Stimulated activated CD8-positive, alpha-beta memory T cell treated with anti-CD3 and anti-CD28 coated beads, Interleukin-4, amount 100 ng/mL, for 24 hours (primary cell): ENCODE measurements at places on chromosomes 1 and 21.

- DNase-seq: no peak
Observed at GRCh38 chr1:94719926-94720793, 100.0 kb upstream of the SLC44A3 start.

DNA sequence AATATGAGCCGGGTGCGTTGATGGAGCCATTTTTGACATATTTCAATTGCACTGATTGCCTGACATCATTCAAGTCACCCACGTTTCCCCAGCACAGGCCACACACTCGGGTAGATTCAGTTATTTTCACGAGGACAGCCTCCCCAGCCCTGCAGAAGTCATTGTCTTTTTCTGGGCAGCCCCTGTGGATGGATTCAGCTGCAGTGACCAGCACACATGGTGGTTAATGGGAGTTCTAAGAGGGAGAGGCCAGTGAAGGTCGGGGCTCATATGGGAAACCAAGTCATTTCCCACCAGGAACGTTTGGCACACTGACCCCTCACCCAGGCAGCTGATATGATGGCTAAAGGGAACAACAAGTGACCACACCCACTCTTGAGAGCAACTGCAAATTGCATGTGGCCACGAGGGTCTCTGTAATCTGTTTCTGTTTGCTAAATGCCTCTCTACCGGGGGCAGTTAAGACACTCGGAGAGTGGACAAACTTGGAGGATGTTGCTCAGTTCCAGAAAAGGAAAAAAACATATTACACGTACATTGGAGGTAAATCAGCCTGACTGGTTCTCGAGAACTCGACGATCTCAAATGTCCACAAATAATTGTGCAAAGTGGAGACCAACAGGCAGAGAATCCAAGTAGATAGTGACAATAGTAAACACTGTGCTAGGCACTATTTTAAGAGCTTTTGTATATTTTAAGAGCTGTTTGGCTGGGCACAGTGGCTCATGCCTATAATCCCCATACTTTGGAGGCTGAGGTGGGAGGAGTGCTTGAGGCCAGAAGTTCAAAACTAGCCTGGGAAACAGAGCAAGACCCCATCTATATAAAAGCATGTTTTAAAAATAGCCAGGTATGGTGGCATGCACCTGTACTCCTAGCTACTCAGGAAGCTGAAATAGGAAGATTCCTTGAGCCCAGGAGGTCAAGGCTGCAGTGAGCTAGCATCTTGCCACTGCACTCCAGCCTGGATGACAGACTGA, 167.2 kb upstream of the IRF2BP2 start:
- no peak for DNase-seq

- DNase-seq: no peak
Observed at GRCh38 chr1:8663090-8663802, 154.2 kb downstream of the RERE start.

DNA sequence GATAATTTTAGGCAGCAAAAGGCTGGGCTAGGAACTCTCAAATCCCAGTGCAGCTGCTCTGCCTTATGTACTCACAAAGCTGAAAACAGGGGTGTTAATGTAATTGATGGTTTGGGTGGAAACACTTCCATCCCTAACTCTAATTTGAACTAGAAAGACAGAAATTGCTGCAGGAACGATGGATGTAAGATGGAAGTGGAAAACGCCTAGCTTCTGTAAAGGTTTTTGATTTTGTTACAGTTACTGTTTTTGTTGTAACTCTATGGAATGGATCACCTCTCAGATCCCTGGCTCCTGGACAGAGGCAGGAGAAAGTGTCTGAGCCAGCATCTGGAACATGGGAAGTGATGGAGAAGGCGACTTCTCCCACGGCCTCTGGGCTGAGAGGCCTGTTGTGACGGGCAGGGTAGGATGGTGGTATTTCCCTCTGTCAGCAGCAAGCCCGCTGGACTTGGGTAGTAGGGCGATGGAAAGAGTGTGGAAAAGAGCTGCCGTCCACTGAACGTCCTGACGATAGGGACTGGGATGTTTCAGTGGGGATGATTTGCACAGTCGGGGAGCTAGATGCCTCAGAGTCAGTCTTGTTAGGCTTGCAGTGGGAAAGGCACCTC, 1.6 kb downstream of the TRAF5 start:
- no peak for DNase-seq

GRCh38 chr1:91806769-91807700, 78.9 kb downstream of the TGFBR3 start:
- no peak for DNase-seq

DNA sequence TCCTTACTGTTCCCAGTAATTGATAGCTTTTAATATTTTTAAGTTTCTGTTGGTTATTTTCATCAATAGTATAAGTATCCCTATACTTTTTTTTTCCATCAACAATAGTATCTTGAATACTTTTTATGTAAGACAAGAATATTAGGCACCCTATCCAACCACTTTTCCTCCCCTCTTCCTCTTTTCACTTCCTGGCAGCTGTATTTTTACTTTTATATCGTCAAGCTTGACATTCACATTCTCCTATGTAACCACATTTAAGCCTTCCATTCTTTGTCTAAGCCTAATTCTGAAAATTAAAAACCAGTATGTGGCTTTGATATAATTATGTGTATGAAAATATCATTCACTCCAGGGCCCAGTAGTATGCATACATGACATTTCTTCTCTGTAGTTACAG, 9.3 kb downstream of the TMEM39B start:
- no peak for DNase-seq

GRCh38 chr21:30148906-30149305, 17.7 kb downstream of the CLDN17 start:
- DNase-seq: no peak

DNA sequence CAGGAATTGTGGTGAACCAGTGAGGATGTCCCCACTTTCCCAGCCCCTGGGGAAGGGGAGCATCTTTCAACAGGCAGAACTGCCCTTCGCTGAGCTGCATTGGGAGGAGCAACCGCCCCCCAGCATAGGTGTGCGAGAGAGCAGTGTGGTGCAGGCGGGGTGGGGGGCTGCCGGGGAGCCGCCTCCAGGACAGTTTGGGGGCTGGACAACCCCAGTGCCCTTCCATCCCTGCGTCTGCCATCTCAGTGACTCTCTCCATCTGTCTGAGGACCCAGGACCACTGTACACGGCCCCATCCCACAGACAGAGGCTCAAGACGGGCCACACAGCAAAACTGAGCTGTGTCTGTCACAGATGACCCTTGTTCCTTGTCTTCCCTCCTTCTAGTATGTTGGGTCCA, 14.2 kb downstream of the PODN start:
- DNase-seq: no peak

DNA sequence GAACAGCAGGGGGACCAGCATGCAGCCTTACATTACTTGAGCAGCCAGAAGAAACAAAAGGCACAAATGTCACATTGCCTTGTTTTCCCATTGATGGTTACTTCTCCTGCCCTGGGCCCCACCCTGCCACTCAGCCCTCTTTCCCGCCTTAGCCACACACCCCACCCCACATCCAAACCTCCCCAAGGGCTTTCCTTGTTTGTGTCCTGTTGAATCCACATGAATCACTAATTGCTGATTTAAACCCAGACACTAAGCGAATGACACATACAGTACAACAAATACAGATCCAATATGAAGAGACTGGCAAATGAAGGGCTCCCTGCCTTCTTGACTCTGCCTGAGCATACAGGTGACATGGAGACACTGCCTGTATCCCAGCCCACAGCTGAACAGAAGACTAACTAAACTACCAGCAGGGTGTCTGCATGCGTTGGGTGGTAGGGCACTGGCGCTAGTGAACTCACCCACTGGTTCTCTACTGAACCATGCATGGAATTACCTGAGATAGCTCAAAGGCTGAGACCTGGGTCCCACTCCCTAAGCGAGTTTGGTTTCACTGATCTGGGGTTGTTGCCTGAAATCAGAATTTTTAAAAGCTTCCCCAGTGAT, 3.1 kb downstream of the IGSF3 start:
- DNase-seq: no peak

- no peak for DNase-seq
Observed at GRCh38 chr1:23896491-23896890, 16.7 kb downstream of the CNR2 start.

DNA sequence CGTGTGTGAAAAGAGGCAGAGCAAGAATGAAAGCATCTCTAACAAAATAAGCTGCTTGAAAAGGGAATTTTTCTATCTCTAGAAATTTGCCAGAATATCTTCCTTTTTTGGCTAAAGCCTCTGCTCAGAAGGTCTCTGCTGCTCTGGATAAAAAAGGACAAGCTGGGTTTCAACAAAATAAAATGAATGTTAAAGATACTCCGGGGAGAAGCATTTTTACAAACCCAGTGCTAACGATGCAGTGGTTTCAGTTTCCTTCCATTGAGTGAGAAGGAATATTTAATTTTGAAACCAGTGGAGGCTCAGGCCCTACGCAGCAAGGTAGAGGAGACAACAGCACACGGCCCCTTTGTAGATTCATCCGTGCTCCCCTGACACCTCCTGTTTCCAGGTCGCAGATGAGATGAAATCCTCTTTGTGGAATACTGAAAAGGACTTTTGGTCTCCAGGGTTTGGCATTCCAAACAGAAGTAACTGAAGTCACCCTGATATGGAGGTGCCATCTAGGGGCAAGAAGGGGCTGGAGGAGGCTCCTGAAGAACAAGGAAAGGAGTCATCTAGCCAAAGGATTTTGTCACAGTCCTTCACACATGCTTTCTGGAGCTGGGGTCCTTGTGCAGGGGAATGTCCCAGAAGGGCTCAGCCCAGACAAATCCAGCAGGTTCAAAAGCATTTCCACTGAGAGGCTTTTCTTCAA, 65.7 kb upstream of the SYT6 start:
- no peak for DNase-seq

- peak; percentile 48 for DNase-seq
Observed at GRCh38 chr1:36160949-36161485, 5.1 kb downstream of the MAP7D1 start.

DNA sequence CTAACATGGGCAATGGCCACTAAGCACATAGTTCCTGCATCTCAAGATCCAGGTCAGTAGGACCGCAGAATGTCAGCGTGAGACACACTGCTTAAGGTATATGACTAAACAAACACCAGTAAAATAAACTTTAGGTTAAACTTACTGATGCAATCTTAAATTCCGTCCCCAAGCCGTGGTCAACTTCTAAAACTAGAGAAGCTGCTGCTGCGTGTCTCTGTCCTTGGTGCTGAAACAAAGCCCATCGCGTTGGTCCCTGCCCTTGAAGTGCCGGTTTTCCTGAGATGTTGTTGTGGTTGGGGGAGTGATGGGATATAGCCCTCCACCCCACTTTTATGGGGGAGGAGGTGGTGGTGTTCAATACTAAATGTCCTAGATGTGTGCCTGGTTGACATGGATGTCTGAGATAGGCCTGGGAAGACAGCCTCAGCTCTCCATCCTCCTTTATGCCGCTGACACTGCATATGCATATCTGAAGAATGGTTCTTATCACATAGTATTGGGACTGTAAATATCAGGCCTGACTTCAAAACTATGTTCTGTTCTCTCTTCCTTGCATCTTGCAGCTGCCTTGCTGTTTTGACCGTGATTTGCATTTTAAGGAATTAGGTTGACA, 72.0 kb upstream of the KCNA3 start:
- DNase-seq: peak; percentile 27

DNA sequence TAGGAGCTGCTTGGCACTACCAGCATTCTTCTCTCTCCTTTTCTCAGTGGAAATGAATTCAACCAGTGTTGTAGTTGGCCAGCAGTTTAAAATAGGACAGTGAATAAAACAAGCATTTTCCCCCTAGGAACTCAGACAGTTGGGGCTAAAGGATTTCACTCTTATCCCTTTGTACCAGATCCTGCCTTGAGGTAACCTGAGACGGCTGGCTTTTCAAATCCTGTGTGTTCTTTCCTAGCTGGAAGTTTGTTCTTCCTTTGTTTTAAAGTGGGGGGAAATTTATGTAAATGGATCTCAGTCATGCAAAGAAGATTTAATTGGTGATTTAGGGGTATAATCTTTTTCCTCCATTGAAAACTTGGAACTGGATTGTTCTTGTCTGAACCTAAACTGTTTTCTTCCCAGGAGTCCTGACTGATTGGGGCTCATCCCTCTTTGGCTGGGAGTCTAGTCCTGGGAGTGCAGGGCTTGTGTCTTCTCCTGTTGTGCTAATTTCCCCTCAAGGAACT, 23.3 kb downstream of the ZP4 start:
- no peak for DNase-seq

- DNase-seq: no peak
Observed at GRCh38 chr1:31926252-31926651, 11.9 kb downstream of the PTP4A2 start.

GRCh38 chr1:98157524-98158313, 236.9 kb upstream of the DPYD start:
- DNase-seq: no peak

- DNase-seq: no peak
Observed at GRCh38 chr1:112938210-112938609, 17.8 kb downstream of the SLC16A1 start.

DNA sequence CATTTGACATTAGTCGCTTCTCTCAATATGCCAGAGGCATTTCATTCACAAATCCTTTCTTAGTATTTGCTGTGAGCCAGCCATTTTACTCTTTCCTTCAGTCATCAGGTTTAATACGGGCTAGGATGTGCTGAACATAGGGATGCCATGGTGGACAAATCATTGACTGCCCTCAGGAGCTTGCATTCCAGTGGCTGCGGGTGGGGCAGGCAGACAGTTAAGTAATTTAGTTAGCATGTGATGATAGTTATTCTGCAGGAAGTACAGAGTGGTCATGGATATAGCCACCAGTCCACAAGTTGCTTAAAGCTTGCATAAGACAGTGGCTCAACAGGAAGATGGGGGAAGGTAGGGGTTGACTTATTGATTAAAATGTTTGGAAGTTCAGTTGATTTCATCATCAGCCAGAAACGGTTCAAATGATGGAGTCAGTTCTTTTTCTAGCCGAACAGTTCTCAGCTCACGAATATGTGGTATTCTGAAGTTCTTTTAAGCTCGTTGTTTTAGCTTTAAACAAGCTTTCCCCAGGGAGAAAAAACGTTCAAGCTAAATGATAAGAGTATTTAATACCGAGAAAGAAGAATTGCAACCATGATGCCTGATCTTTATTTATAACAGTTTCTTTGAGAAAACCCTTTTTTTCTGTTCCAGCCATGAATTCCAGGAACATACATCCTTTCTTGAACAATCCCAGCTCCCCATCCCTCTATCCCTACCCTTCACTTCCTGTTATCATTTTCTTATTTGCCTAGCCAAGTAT, 1.4 kb downstream of the SLC22A15 start:
- DNase-seq: no peak
